ENCODE measurements at places on chromosomes 11 and 22.

GRCh38 chr11:118785362-118785761 is 5.6 kb downstream of the DDX6 start:
- DNase-seq: no peak

- no peak for DNase-seq
Measured at GRCh38 chr11:100706179-100706578, 19.1 kb downstream of the ARHGAP42 start.

- DNase-seq: no peak
Measured at GRCh38 chr22:34236527-34236926, 316.3 kb upstream of the LARGE1 start.

- peak; percentile 72 for DNase-seq
Measured at GRCh38 chr11:116072601-116073410, 568.6 kb upstream of the CADM1 start.

DNA sequence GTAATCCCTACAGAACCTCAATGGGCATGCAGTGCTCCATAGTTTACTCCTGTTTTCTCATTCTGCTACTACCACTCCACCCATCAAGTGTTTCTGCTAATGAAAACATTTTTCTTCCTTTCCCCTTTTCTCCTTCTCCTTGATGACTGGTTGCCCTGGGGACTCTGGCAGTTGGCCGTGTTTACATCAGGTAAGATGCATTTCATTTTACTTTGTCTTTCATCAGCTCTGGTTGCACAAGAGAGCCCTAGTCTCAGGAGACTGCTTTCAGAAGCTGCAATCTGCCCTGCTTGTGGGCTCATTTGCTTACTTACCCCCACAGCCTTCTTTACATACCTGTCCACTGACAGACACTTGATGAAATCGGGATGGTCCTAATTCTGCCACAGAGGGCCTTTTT is 19.6 kb upstream of the LIMK2 start:
- DNase-seq: no peak

DNA sequence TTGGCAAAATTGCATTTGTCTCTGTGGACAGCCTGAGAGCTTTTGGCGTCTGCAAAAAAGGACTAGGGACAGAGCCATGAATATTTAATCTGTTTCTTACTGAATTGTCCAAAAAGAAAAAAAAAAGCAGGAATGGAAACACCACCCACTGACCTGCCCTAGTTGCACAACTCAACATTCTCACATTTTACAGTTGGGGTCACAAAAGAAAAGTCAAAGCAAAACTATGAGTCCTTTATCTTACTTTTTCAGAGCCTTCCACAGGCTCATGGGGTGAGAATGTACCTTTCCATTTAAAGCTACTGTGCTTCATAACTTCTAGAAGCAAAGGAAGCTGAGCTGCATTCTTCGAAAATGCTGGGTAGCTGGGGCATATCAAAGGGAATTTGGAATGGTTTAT is 225.7 kb downstream of the FAM76B start:
- DNase-seq: no peak

GRCh38 chr11:128188346-128189004 is 398.9 kb downstream of the ETS1 start:
- DNase-seq: peak; percentile 71

- peak; percentile 72 for DNase-seq
Measured at GRCh38 chr22:37496651-37497050, 10.5 kb upstream of the MFNG start.

DNA sequence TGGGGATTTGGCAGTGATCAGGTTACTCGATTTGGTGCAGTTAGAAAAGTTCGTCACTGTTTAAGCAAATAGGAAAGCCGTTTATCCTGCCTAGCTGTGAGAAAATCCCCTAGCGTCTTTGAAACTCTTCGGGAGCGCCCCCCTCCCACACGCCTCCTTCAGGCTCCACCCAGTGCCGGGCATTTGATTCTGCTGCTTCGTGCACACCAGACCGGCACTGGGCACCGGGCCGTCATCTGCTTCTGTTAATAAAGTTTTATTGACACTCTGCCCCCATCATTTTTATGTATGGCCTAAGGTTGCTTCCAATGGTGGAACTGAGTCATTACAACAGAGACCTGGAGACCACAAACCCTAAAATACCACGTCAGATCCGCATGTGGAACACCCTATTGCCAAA is 50.9 kb downstream of the IGF2 start:
- no peak for DNase-seq

DNA sequence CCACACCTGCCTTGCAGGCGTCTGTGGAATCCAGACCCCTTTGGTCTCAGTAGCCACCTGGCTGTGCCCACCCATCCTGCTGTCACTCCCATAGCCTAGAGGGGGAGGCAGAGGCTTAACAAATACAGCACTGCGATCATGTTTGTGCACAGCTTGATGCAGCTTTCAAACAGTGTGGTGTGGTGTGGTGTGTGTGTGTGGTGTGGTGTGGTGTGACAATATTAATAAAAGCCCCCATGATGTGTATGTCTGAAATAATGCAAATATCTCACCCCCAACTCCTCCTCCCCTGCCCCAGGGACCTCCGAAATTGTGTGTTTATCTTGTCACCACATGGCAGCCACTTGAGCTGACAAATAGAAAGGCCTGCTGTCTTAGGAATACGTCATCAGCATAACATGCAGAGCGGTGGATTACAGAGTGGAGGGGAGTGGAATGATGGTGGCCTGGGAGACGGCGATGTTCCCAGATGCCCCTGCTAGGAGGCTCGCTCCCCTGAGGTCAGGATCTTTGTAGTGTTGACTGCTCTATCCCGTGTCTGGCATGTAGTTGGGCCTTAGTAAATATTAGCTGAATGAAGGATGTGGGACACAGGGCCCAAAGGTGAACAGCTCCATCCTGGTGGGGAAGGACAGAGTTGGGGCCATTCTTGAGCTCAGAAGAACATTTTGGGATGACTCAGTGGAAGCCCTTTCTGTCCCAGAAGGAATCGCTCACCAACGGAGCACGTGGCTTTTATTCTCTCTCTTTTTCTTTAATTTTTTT is 2.8 kb downstream of the PDXP start:
- peak; percentile 80 for DNase-seq

DNA sequence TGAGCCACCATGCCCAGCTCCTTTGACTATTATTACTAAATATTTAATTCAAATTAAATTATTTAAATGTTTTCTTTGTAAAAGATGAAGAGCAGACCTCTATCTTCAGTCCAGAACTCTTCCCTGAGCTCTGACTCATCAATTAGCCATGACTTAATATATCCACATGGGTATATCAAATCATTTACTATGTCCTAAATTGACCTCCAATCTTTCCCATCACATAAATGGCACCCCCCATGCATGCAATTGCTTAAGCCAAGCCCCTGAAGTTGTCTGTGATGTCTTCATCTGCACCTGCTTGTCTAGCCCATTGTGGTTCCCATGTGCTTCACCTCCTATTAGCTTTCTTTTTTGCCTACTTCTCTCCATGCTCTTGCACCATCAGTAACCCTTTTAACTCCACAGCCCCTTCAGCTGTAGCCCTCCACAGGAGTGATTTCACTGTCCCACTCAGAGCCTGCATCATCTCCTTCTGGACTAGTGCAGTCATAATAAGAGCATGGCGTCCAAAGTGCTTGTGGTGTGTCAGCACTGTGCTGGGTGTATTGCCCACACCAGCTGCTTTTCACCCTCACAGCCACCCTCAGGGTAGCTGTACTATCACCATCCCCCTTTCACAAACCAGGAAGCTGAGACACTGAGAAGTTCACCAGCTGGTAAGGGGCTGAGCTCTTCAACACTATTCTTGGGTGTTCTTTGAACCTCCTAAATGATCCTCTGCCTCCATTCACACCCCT is 11.8 kb upstream of the THY1 start:
- no peak for DNase-seq

DNA sequence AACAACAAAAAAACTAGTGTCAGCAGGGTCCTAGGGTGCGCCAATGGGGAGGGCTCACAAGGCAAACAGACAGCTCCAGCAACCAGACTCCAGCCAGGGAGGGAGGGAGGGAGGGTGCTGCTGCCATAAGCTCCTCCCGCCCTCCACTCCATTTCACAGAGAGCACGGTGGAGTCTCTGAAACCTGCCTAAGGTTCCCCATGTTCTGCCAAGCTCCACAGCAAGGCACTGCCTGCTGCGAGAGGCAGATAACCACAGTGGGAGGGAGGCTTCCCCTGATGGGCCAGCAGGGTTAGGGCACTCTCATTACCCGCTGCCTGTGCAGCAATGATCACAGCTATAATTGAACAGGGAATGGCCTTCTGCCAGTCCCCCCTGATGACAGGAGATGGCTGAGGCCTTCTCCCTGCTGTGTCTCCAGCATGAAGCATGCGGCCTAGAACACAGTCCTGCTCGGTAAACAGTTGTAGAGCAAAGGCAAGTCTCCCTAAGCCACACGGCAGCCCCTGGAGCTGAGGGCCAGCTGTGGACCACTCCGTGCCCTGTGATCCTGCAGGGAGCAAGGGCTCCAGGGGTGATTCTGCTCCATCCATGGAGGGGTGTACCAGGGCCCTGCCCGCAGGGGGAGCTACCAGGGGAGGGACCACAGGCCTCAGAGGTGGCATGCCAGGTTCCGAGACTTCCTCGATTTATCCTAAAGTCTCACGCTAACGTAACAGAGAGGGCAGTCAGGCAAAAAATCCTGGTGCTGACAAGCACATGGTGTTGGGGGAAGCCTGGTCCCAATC is 42.9 kb downstream of the PC start:
- no peak for DNase-seq

DNA sequence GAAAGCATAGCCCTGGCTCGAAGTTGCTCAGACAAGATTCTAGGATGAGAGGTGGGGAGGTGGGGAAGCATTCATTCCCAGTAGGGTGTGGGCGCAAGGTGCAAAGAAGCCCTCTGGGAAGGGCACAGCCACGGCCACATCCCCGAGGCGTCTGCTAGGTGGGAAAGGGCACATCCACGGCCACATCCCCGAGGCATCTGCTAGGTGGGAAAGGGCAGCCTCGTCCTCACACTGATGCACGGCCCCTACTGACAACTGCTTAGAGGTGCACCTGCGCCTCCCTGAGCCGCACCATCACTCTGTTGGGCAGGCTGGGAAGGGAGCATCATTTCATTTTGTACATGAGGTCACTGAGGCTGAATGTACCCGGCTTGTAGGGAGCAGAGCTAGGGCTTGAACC is 94.6 kb upstream of the PITPNB start:
- DNase-seq: no peak

DNA sequence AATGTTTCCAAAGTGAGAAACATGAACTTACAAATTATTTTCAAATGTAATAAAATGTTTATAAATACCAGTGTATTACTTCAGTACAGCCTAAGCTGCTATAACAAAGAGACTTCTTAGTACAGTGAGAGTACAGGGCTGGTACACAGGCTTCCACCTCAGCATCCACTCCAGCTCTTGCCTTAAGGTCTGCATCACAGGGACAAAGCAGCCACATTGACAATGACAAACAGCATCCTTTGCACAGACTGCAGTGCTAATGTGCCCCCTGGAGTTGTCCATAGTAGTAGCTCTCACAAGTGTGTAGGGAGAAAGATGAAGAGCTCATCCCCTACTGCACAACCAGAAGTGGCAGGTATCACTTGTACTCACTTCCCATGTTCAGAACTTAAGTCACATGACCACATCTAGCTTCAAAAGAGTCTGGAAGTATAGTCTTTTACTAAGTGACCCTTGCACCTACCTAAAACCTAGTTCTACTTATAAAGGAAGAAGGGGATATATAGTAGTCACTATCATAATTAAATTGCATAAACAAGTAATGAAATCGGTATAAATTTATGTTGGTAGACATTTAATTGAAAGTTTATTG is 10.7 kb upstream of the LIPT2 start:
- DNase-seq: no peak

DNA sequence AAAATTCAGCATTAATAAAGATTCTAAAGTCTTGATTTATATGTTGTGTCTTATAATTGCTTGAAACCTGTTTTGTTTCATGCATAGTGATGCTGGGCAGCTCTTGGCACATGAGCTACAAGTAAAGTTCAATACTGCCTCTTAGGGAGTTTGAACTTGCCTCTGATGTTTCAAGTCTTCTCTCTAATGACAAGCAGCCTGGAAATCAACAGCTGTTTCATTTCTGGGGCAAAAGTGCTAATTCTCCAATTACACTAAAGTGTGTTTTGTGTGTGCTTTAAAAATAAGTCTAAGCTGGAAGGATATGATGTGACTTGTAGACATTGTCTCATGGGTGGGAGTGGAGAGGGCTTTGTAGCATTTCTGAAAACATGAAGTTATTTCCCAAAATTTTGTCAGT is 23.7 kb upstream of the SESN3 start:
- no peak for DNase-seq

- DNase-seq: peak; percentile 36
Measured at GRCh38 chr22:19041704-19042074, 80.5 kb downstream of the DGCR2 start.

- peak; percentile 10 for DNase-seq
Measured at GRCh38 chr11:10597877-10598351, 29.4 kb upstream of the LYVE1 start.

DNA sequence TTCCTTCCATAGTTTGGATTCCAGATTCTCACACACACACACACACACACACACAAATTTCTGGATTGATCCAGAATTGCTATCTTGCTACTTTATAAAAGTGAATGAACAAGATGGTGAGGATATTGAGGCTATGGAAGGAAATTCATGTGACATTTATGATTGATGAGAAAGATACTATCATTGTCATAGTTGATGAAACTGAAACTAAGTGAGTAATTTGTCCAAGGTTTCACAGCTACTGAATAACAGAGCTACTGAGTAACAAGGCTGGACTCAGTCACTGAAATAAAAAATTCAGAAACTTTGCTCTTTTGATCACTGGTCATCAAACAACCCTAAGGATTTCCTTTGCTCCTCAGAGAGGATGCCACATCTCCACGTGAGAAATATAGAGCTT is 16.2 kb downstream of the OR5D16 start:
- no peak for DNase-seq

DNA sequence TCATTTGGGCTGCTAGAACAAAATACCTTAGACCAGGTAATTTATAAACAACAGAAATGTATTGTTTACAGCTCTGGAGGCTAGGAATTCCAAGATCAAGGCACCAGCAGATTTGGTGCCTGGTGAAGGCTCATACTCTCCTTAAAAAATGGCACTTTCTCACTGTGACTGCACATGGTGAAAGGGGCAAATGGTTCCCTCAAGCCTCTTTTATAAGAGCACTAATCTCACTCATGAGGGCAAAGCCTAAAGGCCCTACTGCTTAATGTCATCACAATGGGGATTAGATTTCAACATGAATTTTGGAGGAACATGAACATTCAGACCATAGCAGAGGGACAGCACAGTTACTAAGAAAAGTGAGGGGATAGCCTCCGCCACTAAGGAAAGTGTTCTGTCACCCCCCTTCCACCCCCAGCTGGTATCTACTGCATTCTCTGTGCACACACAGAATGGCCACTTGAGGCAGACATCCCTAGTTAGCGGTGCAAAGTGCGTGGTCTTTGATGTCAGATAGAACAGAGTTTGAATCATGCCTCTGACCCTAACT is 47.2 kb upstream of the CEP295 start:
- peak; percentile 62 for DNase-seq

DNA sequence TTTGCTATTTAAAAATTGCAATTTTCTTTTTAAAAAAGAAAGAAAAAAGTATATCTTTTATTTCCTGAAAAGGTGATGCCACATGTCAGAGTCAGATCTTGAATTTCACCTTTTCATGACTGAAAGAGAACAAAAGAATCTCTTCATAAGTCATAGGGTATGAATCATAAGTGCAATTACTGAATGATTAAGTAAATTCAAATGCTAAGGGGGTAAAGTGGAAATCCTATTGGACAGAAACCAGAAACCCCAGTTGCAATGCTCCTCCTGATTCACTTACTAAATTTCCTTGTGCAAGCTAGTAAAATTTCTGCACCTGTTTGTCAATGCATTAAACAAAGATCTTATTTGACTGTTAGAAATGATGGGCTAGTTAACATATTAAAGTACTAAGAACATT is 8.2 kb upstream of the PRRG4 start:
- no peak for DNase-seq
